NCI-H2107 (cell line): ENCODE measurements at places on chromosomes 3 and 15.
A peak's percentile ranks its signal among the peaks of the same experiment; 100 is the strongest.

DNA sequence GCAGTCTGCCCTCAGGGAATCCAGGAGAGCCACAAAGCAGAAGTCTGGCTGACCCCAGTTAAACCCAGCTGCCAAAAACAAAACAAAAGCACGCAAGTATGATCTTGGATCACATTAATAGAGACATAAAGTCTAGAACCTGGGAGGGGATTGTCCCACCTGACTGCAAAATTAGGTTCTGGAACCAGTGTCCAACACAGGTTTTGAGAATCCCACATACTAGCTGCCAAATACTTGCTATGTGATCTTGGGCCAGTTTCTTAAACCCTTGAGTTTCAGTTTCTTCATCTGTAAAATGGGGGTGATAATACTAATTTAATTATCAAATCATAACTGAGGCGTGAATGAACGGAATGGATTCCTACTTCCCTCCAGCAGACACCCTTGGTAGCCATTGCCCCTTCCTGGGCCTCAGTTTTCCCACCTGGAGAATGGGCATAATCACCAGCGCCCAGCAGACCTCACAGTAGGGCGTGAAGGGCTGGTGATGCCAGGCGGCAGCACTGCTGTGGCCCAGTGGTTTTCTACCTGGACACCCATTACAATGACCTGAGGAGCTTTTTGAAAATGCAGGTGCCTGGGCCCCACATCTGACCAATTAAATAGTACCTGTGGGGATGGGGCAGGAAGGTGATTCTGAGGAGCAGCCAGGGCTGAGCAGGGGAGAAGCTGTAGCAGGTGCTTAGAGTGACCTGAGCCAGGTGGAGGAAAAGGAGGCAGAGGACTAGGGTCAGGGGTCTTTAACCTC lies 32.2 kb downstream of the GRIP2 start:
- DNase-seq: no peak

- no peak for DNase-seq
Measured at GRCh38 chr15:45087513-45087912, 26.5 kb downstream of the DUOX2 start.

DNA sequence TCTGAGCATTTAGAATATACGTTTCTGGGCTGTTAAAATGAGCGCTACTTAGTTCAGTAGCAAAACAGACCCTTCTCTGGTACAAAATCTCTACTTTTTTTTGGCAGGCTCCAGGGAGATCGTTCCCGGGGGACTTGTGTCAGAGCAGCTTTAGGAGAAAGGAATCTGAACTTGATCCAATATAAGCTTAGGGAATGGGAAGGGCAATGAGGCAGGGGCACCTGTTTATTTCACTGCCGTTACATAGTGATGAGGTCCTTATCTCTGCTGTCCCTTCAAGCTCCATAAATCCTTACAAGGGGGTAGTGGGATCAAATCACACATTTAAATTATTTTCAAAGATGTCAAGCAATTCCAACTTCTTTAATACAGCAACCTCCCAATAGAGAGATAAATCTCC lies 128.7 kb upstream of the BNIP2 start:
- no peak for DNase-seq

DNA sequence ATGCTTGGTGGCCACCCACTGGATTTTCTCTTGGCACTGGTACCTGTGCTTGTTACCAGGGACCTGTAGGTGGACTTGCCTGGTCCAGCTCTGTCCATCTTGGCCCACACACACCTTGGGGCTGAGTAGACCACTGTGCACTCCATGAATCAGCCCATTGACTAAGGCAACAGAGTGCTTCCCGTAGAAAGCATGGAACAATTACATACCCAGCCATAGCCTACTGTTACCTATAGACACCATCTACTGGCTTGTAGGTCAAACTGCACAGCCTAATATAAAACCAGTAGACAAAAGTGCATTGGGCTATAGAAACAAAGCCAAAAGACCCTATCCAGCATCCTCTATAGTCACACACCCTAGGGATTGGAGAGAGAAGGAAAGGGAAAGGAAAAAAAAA lies 378.9 kb downstream of the OTOL1 start:
- DNase-seq: no peak

DNA sequence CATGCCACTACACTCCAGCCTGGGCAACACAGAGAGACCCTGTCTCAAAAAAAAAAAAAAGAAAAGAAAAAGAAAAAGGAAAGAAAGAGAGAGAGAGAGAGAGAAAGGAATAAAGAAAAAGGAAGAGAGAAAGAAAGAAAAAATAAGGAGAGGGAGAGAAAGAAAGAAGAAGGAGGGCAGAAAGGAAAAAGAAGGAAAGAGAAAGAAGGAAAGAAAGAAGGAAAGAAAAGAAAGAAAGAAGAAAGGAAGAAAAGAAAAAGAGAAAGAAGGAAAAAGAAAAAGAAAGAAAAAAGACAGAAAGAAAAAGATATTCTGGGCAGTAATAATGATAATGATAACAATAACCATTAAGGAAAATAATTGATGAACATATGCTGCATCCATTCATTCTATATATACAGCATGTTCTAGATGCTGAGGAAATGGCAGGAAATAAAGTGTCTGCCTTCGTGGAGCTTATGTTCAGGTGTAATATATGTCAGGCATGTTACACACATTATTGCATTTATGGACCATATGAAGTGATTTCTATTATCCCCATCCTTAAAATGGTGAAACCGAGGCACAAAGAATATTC lies 37.4 kb upstream of the MAGEF1 start:
- no peak for DNase-seq

DNA sequence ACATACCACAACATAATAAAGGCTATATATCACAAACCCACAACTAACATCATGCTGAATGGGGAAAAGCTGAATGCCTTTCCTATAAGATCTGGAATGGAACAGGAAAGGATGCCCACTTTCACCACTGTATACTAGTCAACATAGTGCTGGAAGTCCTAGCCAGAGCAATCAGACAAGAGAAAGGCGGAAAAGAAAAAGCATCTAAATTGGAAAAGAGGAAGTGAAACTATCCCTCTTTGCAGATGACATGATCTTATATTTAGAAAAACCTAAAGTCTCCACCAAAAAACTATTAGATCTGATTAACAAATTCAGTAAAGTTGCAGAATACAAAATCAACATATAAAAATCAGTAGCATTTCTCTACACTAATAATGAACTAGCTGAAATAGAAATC lies 14.6 kb upstream of the PIK3CA start:
- DNase-seq: no peak

DNA sequence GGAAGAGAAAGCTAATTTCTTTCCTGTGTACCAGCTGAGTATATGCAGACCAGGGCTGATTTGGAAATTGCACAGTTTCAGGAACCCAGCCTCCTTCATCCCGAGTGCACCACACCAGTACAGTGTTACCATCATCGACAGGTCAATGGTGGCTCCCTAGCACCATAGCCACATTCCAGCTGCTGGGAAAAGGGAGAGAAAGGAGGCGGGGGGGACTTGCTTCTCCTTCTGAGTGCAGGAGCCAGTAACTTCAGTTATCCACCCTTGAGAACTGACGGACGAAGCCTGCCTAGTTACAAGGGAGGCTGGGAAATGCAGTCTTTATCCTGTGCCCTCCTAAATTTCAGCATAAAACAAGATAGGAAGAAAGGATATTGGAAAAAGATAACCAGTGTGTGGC lies 129.7 kb upstream of the PRICKLE2 start:
- DNase-seq: no peak

DNA sequence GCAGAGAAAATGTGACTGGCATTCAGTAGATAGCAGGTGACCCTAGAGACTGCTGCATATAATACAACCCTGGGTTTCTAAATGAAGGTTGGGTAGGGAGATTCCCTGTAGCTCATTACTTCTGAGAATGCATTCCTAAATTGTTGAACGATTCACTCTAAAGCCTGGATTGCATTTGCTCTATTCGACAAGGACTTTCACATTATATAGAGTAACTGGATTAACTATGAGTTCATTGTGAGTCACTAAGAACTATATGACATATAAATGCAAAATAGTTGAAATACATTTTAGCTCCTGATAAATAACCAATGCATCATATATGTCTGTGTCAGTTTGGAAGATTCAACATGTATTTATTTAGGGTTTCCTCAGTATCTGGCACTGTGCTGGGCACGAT lies 294.7 kb upstream of the CCDC54 start:
- no peak for DNase-seq

DNA sequence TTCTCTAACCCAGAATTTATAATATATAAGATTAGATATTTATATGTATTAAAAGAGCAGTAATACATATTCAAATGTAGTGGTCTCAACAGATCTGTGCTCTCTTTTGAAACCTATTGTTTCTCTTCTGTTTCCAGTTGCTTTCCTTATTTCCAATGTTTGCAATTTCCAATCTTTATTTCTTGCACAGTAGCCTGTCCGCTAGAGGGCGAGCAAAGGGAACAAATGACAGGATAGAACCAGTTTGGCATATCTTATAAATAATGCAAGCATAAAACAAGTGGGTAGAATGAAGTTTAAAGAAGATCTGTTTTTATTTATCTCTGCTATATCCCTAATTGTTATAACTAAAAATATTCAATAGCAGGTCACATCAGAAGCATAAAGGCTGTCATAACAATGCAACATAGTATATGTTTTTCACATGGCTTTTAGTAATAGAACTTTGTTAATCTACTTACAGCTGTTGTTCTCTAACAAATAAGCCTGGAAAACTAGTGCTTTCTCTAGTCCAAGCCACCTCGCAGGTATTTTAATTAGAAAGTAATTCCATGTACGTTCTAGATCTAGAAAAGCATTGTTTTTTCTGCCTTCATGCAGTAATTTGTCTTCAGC lies 15.1 kb upstream of the TCAIM start:
- peak; percentile 25 for DNase-seq

- DNase-seq: no peak
Measured at GRCh38 chr3:65268426-65268825, 580.6 kb upstream of the ADAMTS9 start.

- no peak for DNase-seq
Measured at GRCh38 chr3:142152384-142152783, 3.0 kb upstream of the TFDP2 start.

GRCh38 chr3:156299569-156299968 lies 179.2 kb downstream of the KCNAB1 start:
- no peak for DNase-seq

DNA sequence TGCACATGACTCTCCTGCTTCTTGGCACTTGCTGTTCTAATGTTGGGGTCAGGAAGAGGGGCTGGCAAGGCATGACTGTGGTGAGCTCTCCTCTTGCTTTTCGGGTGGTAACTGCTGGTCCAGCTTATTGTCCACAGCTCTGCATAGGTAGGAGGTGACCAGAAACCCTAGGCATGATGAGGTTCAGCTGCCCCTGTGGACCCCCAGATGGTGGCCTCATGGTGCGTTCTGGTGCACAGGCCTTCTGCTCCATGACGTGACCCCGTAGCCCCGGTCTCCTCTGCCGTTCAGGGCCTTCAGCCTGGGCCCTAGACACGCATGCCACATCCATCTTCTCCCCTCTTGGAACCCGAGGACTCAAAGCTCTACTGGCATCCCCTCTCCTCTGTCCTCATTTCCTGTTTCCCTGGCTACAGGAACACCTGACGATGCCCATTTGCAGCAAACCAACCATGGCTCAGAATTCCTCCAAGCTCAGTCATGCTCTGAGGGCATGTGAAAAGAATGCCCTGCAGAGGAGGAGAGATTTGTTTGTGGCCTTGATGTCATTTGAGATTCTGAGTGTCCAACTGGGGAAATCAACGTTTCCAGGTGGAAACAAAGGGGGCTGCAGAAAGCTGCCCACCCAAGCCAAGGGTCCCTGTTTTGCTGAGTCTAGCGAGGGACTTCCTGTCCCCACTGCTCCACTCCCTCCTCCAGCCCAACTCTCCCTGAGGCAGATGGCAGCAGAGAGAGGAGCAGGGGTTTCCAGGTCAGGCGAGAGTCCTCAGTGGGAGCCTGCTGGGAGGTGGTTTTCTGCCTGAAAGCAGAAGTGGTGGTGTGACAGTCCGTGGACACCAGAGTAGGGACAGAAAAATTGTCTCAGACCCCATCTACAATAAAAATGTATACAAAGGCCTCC lies 198.7 kb upstream of the LYSMD4 start:
- no peak for DNase-seq

- DNase-seq: no peak
Measured at GRCh38 chr3:43970920-43971319, 270.8 kb upstream of the TOPAZ1 start.

GRCh38 chr3:20583648-20584047 lies 397.6 kb upstream of the SGO1 start:
- no peak for DNase-seq

- DNase-seq: no peak
Measured at GRCh38 chr3:100402891-100403290, 1.6 kb downstream of the LNP1 start.

DNA sequence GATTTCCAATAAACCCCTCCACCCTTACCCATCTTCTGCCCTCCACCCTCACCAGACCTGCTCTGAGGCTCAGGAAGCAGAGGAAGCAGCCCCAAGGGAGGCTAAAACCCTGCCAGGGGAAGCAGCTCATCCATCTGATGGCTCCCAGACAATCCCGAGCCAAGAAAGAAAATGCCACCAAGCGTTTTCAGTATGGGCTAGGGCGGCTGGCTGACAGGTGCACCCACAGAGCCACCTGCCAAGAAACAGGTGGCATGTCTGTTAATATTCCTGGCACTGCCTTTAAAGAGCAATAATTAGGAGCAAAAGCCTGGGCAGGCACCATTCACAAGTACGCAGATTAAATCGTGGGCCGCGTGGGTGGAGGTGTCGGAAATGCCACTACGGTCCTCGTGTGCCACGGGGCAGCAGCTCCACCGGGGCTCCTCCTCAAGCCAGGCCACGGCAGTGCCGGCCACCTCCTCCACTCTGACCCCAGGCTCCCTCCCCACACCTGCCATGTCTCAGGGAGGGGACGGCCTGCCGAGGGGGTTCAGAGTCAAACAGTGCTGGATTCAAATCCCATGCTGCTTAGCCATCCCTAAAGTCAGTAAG lies 23.9 kb upstream of the GRIP2 start:
- peak; percentile 40 for DNase-seq

DNA sequence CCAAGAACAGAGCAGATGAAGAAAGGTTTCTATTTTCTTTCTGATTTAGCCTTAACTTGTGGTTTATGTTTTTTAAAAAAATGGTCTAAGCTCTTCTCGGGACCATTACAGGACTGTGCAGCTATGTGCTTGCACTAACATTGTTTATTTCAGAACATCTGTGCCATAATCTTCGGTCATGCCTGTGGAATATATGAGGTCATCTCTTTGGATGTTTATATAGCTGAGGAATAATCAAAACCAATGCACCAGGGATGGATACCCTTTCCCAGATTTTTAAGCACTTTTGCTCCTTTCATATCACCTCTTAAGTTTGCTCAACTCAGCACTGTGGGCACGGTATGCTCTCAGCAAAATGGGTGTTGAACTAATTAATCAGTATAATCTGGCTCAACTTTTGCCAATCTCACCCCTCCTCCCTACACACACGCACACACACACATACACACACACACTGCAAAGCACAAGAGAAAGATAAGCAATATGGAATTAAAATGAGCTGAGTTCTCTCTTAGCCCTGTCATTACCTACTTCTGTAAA lies 268.5 kb upstream of the TMC3 start:
- DNase-seq: no peak

GRCh38 chr15:43928152-43928551 lies 101.3 kb downstream of the WDR76 start:
- DNase-seq: no peak

- DNase-seq: no peak
Measured at GRCh38 chr3:148723631-148724030, 25.9 kb downstream of the AGTR1 start.

GRCh38 chr15:62950462-62950931 lies 92.0 kb upstream of the TPM1 start:
- DNase-seq: no peak

GRCh38 chr15:78944202-78944625 lies 632 bp downstream of the CTSH start:
- no peak for DNase-seq

GRCh38 chr3:143855183-143855582 lies 6.9 kb upstream of the SLC9A9 start:
- DNase-seq: no peak

- no peak for DNase-seq
Measured at GRCh38 chr3:138019281-138020069, 9.5 kb downstream of the CLDN18 start.
